GM12892 (cell line): ENCODE measurements at places on chromosomes 13 and 19.

GRCh38 chr13:19597523-19597922 is 35.9 kb upstream of the MPHOSPH8 start:
- DNase-seq: no peak

GRCh38 chr13:113877149-113877990 is 13.5 kb upstream of the GAS6 start:
- DNase-seq: no peak

- no peak for DNase-seq
These were observed 16.1 kb upstream of the DHRS12 start for GRCh38 chr13:51820016-51820597.

- DNase-seq: peak; percentile 88
These were observed at the start of gene IFI30 for GRCh38 chr19:18173572-18174288. IFI30 (plus strand) TSS chr19:18173813; CDS start chr19:18173842, 29 bp downstream.

DNA sequence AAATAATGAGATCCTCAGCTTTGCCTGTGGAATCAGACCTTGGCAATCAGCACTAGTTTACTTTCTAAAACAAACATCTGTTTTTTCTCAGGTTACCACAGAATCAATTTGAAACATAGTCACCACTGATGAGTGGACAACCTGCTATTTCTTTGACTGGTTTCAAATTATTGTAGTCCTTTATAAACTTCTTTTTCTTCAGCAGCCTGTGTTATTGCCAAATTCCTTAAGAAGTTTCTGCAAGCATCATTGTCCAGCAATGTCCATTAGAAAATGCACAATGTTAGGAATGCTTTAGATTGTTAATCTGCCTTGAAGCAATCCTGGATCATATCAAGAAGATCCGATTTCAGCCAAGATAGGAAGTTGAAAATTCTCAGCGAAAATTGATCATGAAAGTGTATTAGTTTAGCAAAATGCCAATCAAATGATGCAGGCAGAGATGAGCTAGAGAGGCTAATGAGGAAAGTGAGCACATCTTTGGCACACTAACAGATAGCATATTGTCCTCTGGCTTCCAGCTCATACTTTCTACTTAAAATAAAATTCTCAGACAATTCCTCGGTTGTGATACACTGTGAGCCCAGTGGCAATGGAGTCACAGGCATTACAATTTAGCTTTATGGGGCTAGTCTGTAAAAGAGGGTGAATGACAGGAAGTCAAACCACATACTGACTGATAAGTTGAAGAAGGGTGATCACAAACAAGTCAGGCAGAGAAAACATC is 270.6 kb downstream of the SLITRK6 start:
- DNase-seq: no peak

- DNase-seq: no peak
These were observed 9.7 kb upstream of the DACH1 start for GRCh38 chr13:71876648-71877255.

DNA sequence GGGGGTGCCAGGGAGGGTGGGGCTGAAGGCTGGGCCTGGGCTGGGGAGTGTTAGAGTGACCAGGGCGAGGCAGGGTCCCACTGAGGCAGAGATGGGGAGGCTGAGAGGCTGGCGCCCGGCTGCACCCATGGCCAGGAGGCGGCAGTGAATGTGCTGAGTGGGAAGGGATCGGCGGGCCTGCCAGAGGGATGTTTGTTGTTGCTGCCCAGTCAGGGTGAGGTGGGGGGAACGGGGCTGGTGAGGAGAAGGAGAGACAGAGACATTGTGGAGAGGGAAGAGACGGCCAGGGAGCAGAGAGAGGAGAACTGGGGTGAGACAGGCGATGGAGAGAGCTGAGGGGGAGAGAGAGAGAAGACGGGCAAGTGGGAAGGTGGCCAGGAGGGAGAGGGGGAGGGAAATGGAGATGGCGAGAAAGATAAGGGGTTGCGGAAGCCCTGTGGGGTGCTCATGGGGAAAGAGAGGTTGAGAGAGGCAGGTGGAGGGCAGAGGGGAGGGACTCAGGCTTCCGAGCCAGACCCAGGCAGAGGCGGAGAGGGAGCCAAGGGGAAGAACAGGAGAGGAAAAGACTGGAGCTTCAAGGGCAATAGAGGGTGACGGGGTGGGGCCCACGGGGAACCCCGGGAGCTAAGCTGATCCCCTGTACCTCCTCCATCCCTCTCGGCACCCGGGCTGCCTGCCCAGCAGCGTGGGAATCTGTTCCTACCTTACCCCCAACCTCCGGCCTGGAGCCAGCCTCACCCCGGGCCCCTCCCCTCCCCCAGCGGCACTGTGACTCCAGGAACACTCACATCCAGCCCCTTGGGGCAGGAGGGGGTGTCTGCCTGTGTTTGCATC is 690 bp upstream of the B3GNT8 start:
- no peak for DNase-seq

DNA sequence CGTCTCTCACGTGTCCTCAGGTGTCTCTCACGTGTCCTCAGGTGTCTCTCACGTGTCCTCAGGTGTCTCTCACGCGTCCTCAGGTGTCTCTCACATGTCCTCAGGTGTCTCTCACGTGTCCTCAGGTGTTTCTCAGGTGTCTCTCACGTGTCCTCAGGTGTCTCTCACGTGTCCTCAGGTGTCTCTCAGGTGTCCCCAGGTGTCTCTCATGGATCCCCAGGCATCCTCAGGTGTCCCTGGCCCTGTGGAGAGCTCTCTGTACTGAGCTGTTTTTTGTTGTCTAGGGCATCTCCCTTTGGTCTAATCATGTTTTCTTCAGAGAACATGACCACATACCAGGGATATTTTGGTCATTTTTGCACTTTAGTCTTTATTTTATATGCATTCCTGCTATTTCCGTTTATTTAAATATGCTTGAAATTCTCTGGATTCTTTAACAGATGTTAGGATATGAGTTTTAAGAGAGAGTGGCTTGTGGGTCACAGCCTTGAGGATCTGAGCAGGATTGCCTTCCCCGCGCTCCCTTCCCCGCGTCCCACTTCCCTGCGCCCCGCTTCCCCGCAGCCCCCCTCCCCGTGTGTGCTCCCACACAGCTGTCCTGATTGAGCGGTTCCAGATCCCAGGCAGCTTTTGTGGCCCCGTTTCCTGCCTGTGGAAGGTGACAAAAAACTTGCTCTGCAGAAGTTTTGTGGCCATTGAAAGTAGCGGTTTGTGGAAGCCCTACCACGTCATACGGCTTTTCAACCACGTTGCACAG is 31.9 kb downstream of the ATP4B start:
- DNase-seq: no peak

DNA sequence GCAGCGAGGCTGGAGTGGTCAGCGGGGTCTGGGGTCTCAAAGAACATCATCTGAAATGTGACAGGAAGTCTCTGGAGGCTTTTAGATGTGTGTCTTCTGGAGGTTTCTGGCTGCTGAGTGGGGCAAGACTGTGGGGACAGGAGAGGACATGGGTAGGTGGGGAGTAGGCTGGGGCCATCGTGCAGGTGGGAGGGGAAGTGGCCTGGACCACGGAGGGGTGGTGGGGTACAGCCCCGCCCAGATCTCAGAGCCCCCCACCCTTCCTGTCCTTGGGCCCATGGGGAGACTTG is 6.2 kb downstream of the AP1M1 start:
- peak; percentile 3 for DNase-seq

DNA sequence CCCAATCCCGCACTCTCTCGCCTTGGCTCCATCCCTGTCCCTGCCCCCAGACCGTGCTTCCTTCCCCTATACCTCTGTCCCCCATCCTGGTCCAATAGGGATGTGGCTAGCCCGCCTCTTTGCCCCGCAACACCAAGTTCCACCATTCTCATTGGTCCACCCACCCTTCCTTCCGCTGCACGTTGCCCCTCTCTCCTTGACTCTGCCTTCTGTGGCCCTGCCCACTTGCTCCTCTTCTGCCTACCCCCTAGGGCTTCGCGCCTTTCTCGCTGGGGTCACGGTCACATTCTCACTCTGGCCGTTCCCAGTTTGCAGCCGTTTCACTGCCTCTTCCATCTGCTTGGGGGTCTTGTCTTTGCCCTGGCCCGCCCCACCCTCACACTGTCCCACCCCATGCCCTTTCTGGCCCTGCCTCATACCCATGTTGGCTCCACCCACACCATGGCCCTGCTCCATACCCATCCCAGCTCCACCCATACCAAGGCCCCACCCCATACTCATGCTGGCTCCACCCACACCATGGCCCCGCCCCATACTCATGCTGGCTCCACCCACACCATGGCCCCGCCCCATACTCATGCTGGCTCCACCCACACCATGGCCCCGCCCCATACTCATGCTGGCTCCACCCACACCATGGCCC is 4.5 kb upstream of the ARHGAP45 start:
- no peak for DNase-seq
